ENCODE measurements at places on chromosomes 5 and 9. TPM values are rescaled to one million over a fixed set of nuclear protein-coding genes. Genes with fewer than 3 reads are reported as not detected.

Gene SOHLH1
- not detected for total RNA-seq

Gene C5orf52
- total RNA-seq = not detected

Gene PCDHA8
- total RNA-seq = 0.08 TPM

Gene ARSI
- 47.8 TPM for total RNA-seq

Gene HAND1
- total RNA-seq = 0.12 TPM

Gene PTGS1
- 1.2 TPM for total RNA-seq

Gene TRIM7
- total RNA-seq = 45.8 TPM

Gene RASGEF1C
- not detected for total RNA-seq

Gene PROB1
- 0.17 TPM for total RNA-seq

Gene FLT4
- total RNA-seq = 3.1 TPM

Gene IL3
- total RNA-seq = not detected

Data from A549 treated with CORT108297 at 1 μM for 4 hours (cell line).